ENCODE measurements at places on chromosomes 12 and 14. TPM values are rescaled to one million over a fixed set of nuclear protein-coding genes. Genes with fewer than 3 reads are reported as not detected.
A peak's percentile ranks its signal among the peaks of the same experiment; 100 is the strongest.

The C14orf39 gene
- not detected for polyA plus RNA-seq

DNA sequence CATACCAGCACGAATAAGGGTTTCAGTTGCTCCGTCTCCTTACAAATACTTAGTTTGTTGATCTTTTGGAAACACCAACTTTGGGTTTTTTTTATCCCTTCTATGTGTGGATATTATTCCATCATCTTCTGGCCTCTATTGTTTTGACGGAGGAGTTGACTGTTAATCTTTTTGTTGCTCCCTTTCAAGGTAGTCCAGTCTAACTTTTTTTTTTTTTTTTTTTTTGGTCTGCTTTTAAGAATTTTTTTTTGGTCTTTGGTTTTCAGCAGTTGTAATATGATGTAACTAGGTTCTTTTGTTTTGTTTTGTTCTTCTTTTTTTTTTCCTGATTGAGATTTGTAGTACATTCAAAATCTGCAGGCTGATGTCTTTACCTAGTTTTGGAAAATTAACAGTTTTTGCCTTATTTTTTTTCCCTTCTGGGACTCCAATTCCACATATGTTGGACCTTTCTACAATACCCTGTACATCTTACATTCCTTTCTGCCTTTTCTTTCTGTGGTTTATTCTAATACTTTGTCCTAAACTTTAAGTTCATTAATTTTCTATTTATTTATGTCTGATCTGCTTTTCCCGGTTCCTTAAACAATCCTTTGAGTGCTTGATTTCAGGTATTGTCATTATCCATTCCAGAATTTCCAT is 54.9 kb downstream of the DNAH10 start:
- H3K4me3 ChIP-seq = no peak overlapping the region
- no peak overlapping the region for H3K27ac ChIP-seq
- no peaks in the 10 kb centered on the region for H3K4me1 ChIP-seq
- H3K36me3 ChIP-seq = no peaks in the 10 kb centered on the region

DNA sequence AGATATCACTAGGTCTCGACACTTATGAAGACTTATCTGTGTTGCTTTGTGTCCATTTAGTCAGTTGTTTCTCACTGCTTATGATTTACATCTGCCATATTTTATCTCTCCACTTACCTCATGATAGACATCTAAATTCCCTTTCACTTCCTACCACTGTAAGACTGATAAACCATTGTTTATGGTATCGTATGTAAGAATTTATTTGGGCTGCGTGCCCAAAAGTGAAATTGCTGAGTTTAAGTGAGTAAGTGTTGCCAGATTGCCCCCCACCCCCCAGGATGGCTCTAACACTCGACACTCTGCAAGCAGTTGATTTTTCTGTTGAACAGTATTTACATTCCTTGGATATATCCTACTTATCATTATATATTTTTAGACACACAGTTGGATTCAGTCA is 69.9 kb upstream of the MON2 start:
- H3K36me3 ChIP-seq = peaks cover 12% of the 10 kb centered on the region
- no peak overlapping the region for H3K4me3 ChIP-seq
- DNase-seq = no peak
- H3K27ac ChIP-seq = no peak overlapping the region

DNA sequence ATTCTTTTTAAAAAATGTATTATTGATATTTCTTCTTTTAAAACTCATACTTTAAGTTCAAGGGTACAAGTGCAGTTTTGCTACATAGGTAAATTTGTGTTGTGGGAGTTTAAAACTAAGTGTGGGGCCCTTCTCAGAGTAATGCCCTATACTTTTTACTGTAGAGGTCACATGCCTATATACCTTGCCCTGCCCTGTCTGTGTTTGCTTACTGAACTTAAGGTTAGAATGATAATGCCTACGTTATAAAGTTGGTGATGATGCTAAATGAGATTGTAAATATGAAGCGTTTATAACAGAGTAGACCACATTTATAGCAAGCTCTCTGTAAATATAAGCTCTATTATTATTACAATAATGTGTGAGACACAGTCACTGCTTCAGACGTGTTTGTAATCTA is 261.9 kb downstream of the RASSF9 start:
- no peak overlapping the region for H3K4me3 ChIP-seq
- H3K4me1 ChIP-seq = no peaks in the 10 kb centered on the region
- no peak overlapping the region for H3K27ac ChIP-seq
- no peaks in the 10 kb centered on the region for H3K27me3 ChIP-seq
- no peak for DNase-seq

DNA sequence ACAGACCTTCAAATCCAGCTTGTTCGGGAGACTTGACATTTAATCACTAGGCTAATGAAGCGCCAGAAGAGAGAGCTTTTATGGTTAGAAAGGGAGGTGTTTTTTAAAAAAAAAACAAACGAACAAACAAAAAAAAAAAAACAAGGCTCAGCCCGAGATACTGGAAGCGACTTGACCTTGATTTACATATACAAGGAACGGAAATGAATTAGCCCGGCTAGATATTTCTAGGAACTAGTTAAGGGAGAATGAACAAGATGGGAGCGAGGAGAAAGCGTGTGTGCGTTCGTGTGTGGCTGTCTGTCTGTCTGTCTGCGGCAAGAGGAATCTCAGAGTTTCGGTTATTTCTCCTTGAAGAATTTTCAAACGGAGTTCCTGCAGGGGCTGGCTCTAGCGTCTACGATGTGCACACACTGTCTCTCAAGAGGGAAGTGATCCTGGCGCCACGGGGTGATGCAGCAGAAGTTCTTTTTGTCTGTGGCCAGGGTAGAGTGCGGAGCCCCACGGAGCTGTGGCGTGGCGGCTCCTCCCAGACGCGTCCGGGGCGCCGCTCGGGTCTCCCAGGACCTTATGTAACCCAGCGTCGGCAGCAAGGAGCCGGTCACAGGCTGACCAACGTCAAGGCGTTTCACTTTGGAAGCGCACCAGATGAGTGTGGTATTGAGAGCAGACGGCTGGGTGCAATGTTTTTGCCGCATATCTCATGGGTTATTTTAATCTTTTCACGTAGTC is 18.8 kb downstream of the SOCS2 start:
- H3K36me3 ChIP-seq = no peaks in the 10 kb centered on the region
- peak overlapping the region; percentile 93 for H3K27ac ChIP-seq
- H3K27me3 ChIP-seq = no peaks in the 10 kb centered on the region
- H3K4me3 ChIP-seq = peak overlapping the region; percentile 64
- peaks cover 34% of the 10 kb centered on the region for H3K4me1 ChIP-seq
- peak; percentile 89 for DNase-seq

DNA sequence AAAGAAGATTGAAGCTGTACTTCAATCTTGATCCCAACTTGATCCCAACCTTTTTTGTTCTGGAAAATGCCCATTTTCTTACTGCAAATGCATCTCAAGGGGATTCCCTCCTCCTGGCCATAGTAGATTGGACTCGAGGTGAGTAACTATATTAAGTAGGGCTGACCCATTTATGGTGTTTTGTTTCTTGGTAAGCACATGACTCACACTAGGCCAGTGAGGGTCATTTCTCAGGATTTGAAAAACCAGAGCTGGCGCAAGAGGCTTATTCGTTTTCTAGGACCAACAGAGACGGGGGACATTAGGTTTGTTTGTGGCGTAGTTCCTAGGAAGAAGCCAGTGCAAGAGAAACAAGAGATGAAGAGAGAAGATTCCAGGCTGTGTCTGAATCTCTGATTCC is 51.4 kb downstream of the MRPL42 start:
- no peaks in the 10 kb centered on the region for H3K36me3 ChIP-seq
- H3K27ac ChIP-seq = no peak overlapping the region
- H3K4me1 ChIP-seq = peaks cover 7% of the 10 kb centered on the region
- H3K27me3 ChIP-seq = no peaks in the 10 kb centered on the region
- H3K4me3 ChIP-seq = no peak overlapping the region

DNA sequence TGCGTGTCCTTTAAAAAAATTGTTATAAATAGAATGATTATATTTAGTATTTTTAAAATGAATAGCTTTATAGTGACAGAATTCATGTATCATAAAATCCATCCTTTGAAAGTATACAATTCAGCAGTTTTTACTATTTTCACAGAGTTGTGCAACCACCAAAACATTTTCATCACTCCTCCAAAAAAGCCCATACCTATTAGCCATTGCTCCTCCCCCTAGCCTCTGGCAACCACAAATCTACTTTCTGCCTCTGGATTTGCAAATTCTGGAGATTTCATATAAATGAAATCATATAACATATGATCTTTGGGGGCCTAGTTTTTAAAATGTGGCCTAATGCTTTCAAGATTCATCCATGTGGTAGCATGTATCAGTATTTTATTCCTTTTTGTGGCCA is 117.9 kb upstream of the MED13L start:
- H3K36me3 ChIP-seq = no peaks in the 10 kb centered on the region
- H3K4me1 ChIP-seq = no peaks in the 10 kb centered on the region
- H3K27ac ChIP-seq = no peak overlapping the region
- H3K4me3 ChIP-seq = no peak overlapping the region

All from heart left ventricle (tissue), 16 donors.